ENCODE measurements at places on chromosomes 3 and 15.

- no peak for DNase-seq
Observed at GRCh38 chr3:42226470-42227425, 39.2 kb downstream of the CCK start.

DNA sequence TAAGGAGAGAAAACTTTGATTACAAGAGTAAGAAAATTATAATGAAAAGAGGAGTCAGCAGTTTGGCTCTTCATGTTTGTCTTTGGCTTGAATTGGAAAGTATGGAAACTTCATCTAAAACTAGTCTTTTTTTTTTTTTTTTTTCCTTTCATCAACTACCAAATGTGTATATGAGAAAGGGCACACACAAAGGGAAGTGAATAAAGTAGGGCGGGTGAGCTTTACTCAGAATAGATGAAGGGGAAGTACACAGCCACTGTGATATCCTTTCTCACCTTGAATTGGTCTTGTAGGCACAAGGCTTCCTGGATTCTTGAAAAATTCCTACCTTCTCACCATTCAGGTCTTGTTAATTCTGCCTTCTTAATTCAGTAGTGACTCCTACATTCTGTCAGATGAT, 652.3 kb upstream of the KCNMB2 start:
- DNase-seq = no peak

DNA sequence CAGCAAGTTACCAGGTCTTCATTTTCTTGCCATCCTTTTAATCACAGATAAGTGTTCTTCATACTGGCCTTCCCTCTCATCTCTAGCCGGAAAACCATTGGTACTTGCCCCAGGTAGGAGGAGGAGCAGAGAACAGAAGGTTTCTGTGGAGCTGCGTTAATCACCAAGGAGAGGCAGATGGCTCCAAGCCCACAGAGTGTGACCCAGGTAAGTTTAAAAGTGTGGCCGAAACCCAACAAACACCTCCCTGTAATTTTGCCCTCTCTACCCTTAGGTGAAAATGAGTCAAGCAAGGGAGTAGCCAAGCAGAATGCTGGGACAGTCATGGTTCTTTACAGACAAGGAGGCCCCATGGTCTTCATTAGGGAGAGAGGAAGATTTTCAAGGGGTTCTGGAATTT, 37.3 kb downstream of the NFKBIZ start:
- no peak for DNase-seq

DNA sequence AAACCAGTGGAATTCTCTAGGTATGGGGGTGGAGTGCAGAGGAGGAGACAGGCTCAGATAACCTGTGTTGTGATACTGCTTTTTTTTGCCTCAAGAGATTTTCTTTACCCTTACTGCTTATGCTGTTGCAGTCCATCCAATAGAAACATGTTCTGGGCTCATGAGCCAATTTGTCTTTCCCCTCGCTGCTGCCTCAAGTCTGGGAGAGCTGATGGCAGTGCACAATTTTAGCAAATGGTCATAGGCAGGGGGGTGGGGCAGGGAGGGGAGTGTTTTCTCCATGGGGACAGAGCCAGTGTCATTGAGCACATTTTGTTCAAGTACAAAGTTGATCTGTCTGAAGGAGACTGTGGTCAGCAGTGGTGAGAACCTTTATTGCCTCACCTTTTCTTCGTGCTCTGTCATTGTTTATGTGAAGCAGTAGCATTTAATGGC, 134.9 kb downstream of the MBNL1 start:
- no peak for DNase-seq

GRCh38 chr3:49020330-49021212, 1.4 kb upstream of the NDUFAF3 start:
- no peak for DNase-seq

- DNase-seq = no peak
Observed at GRCh38 chr3:31980530-31981205, 394 bp downstream of the OSBPL10 start.

DNA sequence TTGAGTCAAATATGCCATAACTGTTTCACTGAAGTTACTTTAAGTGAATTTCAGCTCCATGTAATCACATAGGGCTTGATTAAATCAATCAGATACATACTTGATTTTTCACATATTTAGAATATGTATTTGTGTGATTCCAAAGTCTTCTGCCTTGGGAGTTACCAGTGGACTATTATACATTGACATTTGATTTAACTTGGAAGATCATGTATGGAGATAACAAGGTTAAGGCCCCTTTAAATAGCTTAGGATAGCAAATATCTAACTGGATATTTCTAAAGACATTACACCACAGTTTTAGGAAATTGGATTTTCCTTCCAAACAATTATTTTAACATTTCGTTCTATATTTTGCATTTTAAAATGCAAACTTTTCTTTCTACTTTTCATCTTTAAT, 405.0 kb downstream of the RAP2B start:
- DNase-seq = no peak

- DNase-seq = no peak
Observed at GRCh38 chr3:146851665-146852064, 246.5 kb upstream of the PLSCR5 start.

GRCh38 chr3:132635052-132635451, 24.6 kb downstream of the ACAD11 start:
- no peak for DNase-seq

DNA sequence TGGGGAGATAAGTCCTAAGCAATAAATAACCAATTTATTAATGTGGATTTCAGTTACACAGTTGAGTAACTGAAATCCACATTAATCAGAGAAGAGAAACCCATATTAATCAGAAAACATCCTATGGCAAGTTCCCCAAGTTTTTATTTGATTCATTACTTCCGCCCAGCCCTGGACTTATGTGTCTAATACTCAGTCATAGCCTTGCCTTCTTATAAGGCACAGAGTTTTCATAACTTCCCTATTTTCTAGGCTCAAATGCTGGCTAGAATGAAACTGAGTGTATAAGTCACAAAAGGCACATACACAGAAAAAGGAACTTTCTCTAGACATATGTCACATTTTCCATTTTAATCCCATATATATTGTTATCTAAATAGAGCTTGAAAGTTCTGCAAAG, 28.8 kb downstream of the CD47 start:
- DNase-seq = no peak

DNA sequence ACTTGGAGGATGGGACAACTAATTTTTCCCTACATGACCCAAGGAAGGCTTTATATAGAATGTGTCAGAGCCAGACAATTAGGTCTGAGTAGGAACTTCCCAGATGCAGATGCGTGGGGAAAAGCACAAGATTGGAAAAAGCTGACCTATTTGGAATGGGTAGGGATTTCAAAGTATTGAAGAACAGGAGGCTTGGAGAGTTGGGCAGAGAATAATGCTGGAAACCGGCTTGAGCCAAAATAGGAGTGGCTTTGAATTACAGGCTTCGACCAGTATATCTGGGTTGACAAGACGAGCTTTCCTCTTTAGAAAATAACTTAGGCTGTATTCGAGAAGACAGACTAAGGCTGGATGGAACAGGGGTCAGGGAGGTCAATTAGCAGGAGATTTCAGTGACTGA, 181.1 kb downstream of the GBE1 start:
- no peak for DNase-seq

GRCh38 chr3:67906261-67906660, 251.8 kb upstream of the SUCLG2 start:
- DNase-seq = no peak

- no peak for DNase-seq
Observed at GRCh38 chr3:66386011-66386924, 114.6 kb downstream of the LRIG1 start.

- no peak for DNase-seq
Observed at GRCh38 chr15:27250223-27250622, 279.2 kb downstream of the GABRG3 start.

GRCh38 chr3:170429050-170429449, 10.4 kb downstream of the CLDN11 start:
- DNase-seq = no peak

DNA sequence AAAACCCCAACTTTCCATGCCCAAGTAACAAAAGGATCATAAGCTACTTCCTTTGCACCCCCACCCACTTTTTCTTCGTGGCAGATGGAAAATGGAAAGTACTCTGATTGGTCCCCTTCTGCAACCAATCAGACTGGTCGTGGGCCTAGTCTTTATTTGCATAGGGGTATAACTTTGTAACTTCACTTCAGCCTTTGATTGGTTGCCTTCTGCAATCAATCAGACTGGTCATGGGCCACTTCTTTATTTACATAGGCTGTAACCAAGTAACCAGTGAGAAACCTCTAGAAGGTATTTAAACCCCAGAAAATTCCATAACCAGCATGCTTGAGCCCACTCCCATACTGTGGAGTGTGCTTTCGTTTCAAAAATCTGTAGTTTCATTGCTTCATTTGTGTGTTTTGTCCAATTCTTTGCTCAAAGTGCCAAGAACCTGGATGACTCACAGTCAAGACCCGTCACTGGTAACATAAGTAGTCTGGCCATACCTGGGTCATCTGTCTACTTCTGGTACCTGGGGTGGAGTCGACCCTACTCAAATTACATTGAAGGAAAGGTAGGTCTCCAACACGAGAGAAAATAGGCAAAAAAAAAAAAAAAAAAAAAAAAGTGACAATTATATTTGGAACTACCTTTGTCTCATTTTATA, 41.9 kb downstream of the CMTM8 start:
- DNase-seq = no peak

GRCh38 chr3:14258906-14259904, 80.6 kb downstream of the LSM3 start:
- DNase-seq = no peak

GRCh38 chr3:132276228-132276906, 40.8 kb upstream of the ACP3 start:
- DNase-seq = no peak

DNA sequence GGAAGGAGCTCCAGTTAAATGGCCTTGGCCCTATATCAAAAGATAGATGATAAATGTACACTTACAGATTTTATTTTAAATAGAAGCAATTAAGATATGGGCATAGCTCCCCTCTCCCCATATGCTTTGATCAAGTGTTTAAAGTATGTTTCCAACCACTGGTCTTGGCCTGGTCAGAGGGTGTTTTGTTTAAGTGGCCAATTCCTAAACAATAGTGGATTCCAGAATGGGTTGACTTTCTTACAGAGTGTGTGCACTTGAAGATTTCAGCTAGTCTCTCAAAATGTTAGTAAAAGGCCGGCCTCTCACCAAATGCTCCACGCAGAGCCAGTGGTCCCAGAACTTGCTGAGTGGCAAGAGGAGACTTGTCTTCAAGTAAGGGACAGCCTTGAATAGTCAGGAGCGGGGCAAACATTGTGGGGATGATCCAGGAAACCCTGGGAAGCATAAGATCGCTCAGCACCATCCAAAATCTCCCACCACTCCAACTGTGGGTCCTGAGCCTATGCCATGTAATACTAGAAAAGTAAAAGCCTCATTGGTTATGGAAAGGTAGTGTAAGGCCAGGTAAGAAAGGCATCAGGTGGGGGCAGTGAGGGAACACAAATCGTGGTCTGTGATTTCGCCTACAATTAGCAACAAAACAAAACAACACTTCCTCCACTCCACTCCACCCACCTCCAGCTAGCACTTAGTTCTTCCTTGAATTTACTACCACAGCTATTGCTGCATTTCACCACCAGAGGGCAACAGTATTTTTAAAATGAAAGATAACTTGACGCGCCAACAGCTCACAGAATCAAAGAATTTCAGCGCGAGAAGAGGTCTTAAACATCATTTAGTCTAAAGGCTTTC, 4.8 kb downstream of the RARRES1 start:
- DNase-seq = no peak

DNA sequence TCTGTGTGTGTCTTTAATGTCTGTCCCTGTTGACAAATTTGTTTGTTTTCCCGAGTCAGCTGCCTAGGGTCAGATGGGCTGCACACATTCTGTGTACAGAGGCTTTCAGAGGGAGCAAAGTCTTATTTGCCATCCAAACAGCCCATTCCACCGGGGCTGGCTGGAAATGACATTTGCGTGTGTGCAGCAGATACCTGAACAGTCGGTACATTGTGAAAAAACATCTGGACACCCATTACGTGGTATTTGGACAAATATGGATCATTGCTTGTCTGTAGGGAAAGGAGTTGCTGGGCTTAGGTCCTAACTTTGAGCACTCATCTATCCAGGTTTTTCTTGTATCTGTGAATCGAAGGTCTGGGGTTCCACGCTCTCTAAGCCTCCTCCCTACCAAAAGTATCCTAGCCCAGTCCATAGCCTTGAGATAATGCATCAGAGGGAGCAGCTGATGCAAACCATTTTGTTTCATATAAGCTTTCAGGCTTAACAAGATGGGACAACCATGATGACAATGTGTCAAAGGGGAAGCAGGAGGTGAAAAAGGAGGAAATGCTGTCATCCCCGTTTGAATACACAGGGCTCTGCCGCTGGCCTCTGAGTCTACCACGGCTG, 22.2 kb upstream of the CMTM8 start:
- DNase-seq = no peak

GRCh38 chr3:7779331-7779730, 722.3 kb upstream of the LMCD1 start:
- no peak for DNase-seq

DNA sequence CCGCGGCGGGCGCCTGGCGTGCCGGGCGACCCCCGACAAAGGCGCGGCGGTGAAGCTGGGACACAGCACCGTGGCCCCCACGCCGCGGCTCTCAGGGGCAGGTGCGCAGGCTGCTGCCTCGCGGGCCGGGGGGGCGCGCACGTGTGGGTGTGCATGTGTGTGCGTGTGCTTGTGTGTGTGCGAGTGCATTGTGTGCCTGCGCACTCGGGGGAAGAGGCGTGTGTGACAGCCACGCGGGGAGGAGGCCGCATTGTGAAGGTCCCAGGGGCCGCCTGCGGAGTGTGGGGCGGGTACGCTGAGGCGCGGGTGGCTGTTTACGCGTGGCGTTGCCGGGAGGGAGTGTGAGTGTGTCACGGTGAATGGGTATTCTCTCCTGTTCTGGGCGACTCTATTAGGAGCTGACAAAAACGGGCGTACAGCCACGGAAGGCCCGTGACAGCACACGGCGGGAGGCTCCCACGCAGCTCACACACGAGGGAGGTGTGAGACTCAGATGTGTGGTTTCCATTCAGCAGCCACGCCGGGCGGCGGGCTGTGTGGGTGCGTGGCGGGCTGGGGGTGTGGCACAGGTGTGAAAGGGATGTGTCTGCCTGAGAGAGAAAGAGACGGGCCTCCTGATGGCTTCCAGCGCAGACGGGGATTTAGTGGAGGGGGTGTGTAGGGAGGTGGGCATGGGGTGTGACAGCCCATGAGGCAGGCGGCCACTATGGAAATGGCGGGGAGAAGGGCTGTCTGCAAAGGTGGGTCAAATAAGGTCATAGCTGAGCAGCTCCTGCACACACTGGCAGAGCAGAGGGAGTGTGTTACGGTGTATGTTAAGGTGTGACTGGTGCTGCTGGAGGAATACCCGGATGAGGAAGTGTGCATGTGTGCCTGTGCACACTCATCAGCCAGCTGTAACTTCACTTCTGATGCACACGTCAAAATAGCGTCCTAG, 750 bp downstream of the PODXL2 start:
- no peak for DNase-seq

Measured in stimulated activated CD8-positive, alpha-beta memory T cell treated with anti-CD3 and anti-CD28 coated beads, Interleukin-2, amount 100 ng/mL, for 1 hour (primary cell).